T47D (cell line): ENCODE measurements at places on chromosomes 1 and 21.

DNA sequence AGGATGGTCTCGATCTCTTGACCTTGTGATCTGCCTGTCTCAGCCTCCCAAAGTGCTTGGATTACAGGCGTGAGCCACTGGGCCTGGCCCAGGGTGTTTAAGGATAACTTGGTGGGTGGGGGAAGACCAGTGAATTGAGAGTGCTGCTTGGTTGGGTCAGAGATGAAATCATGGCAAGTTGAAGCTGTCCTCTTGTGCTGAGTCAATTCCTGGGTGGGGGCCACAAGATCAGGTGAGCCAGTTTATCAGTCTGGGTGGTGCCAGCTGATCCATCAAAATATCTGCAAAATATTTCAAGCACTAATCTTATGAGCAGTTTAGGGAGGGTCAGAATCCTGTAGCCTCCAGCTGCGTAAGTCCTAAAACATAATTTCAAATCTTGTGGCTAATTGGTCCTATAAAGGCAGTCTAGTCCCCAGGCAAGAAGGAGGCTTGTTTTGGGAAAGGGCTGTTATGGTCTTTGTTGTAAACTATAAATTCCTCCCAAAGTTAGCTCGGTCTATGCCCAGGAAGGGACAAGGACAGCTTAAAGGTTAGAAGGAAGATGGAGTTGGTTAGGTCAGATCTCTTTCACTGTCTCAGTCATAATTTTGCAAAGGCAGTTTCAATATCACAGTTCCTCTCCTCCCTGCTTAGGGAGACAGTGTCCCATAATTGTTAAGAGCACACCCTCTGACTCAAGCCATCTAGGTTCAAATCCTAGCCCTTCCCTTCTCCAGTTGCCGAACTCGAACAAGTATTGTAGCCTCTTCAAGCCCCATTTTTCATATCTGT is 66.8 kb upstream of the BACH1 start:
- DNase-seq: no peak

GRCh38 chr1:4160181-4160580 is 260.1 kb upstream of the C1orf174 start:
- no peak for DNase-seq

DNA sequence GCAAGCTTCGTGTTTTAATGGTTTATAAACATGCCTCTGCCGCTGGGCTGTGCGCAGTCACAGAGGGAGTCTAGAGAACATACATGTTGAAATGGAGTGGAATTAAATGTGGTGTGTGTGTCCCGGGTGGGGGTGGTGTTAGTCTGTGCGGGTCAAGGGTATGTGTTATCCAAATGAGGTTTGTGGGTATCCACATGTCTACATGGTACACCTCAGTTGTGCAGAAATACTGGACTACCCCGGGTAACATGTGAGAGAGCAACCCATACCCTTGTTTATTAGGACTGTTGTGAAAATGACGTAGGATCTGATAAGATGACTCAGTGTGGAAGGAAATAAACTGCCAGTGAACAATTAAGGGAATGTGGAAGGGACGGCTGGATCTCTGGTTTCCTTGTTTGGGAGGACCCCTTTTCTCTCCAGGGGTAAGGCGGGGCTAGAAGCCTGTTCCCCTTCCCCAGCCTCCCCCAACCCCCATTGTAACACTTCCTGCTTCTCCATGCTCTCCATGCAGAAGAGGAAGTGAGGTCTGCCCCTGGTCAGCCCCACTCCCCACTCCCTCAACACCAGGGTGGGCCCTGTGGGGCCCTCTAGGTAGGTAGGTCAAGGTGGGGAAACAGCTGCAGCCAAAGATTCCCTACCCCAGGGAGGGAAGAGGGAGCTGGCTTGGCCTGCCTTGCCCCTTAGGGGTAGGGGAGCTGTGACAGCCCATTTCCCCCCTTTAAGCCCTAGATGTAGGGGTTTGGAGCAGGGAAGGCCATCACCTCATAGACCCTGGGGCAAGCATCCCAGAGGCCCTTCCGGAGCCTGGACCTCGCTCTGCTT is 690 bp downstream of the EPS8L3 start:
- no peak for DNase-seq

DNA sequence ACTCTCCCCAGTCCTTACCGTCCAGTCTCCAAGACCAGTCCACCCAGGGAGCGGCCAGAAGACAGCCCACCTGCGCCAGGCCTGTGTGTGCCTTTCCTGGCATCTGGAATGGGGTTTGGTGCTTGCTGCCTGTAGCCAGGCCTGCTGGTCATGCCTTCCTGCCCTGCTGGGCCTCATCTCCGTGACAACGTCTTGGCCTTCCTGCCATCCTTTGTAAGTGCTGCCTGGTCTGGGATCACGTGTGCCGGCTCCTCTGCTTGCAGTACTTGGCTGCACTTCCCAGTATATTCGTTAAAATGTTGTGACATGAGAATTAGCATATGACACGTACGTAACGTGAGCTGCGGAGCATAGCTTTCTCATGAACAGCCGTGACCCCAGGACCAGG is 145.3 kb upstream of the COL6A1 start:
- no peak for DNase-seq

- no peak for DNase-seq
Measured at GRCh38 chr1:55636696-55637095, 421.5 kb upstream of the USP24 start.

- no peak for DNase-seq
Measured at GRCh38 chr1:175927944-175928343, 184.5 kb upstream of the TNR start.

DNA sequence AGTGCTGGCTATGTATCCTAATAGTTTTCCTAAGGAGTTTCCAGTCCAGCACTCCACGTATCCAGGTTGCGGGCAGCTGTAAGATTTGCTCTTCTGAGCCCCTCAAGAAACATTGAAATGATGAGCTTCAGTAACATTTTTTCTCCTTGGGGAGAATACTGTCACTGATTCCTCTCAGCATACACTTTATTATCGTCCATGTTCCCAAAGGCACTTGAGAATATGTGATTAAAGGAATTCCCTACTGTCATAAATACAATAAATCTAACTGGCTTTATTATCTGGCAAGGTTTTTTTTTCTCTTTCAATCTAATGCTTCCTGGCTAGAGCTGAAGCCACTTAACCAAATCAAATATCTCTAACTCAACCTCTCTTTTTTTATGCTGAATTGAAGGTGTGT is 359.2 kb upstream of the PKN2 start:
- no peak for DNase-seq

GRCh38 chr1:40699787-40700186 is 8.3 kb downstream of the NFYC start:
- DNase-seq: no peak

DNA sequence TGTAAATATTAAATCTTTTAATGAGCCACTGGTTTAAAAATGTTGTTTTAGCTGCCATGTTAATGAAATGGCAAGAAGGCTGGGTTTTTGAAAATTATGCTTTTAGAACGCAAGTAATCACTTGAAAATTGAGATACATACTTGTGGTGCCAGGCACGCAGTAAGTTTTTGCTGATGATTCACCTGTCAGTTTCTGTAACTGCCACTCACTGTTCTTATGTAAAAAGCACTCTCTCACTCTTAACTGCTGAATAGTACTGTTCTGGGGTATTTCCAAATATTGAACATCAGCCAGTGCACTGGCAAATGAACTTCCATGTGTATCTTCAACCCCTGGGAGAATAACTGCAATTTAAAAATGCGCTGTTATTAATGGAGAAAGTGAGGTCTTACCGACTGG is 17.9 kb downstream of the LGALS8 start:
- DNase-seq: no peak

GRCh38 chr1:206946261-206946660 is at the start of gene PIGR:
TSS of gene PIGR (minus strand) at chr1:206946466. CDS start at chr1:206940531, 5,935 bp downstream.
- DNase-seq: no peak

GRCh38 chr1:209402697-209403096 is 180.8 kb upstream of the CAMK1G start:
- DNase-seq: no peak

GRCh38 chr1:29523136-29523535 is 286.8 kb downstream of the PTPRU start:
- no peak for DNase-seq

- no peak for DNase-seq
Measured at GRCh38 chr1:213883618-213884017, 104.2 kb upstream of the PROX1 start.

DNA sequence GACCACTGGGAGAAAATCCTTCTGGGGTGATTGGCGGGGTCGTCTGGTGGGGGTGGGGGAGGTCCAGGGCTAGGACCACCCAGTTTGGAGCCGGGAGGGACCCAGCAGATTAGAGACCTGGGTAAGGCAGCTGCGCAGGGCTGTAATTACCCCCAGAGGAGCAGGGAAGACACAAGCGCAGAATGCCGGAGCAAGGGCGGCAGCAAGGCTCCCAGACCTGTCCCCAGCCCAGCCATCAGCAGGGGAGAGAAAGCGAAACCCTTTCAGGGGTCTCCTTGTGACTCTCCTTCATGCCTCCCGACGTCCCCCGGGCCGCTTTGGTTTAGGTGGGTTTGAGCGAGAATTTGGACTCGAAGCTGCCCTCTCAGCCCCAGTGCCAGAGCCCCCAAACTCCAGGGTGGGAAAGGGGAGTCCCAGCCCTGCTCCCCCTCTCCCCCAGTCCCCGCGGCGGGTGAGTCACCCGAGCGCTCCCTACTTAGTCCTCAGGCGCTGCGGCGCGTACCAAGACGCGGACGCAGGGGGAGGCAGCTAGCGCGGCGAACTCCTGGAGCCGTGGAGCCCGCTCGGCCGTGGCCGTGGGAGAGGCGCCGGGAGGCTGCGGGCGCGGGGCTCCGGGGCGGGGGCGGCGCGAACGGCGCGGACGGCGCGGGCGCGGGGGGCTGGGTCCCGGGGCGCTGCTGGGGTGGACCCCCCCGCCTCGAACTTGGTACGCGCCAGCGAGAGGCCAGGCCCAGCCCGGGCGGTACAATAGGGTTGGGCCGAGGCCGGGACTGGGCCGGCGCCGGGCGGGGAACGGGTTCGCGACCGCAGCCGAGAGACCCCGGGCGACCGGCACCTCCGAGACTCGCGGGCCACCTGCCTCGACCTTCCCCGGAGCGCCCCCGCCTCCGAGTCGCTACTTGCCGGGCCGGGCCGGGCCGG is at the start of gene MAP7D1:
TSS of gene MAP7D1 (plus strand) at position 753 of the 921 bp plus-strand sequence. CDS start 258 bp downstream, outside the sequence.
- peak; percentile 59 for DNase-seq

DNA sequence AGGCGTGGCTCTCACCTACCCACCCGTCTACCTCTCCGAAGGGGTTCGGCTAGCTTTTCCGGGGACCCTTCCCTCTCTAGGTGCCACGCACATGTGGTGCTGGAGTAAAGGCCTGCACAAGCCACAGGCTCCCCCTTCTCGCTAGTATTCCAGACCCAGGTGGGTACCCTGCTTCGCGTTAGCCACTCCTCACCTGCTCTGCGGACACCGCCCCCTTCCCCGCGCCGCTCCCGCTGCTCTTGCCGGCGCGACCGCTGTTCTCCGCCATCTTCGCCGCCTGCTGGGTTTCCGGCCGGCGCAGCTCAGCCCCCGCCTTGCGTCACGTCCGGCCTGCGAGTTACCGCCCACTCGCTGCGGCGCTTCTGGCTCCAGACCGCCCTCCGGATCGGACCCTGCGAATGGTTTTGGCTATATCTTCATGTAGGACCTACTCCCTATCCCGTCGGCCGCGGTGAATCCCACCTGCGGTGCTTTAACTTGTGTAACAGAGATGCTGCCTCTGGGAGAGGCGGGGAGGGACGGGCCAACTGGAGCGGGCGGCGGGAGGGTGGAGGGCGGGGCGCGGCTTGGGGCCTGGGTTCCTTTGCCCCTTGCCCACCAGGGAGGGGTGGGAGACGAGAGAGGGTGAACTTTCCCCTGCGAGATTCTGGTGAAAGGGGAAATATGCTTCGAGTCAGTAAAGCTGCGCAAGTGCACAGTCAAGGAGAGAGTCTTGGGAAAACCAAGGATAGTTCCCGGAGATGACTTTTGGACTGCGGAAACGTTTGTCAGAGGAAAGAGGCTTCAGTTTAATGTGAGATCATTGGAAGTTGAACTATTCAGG is at the start of the genes NIT1 and PFDN2:
TSS of gene NIT1 (plus strand) at position 347 of the 823 bp plus-strand sequence. CDS start at position 419, 72 bp downstream.
TSS of gene PFDN2 (minus strand) at position 279 of the 823 bp plus-strand sequence. CDS start at position 268, 11 bp downstream.
- peak; percentile 88 for DNase-seq

DNA sequence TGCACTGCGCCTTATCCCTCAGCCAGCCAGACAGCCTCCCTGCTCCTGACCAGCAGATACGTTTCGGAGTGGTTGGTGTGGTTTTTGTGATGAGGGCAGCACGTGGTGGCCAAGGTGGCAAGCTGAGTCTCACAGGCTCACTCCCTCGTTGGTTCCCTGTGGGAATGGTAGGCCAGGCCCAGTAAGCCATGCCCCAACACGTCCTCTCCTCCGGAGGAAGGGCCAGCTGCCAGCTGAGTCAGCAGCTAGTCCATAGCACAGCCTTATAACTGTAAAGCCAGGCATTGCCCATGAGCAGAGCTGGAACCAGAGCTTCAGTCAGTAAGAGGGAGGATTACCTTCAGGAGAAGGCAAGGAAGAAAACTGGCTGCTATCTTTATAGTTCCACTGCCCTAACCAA is 29.5 kb downstream of the SZRD1 start:
- no peak for DNase-seq

GRCh38 chr1:119674111-119674526 is 26.1 kb upstream of the ZNF697 start:
- no peak for DNase-seq

DNA sequence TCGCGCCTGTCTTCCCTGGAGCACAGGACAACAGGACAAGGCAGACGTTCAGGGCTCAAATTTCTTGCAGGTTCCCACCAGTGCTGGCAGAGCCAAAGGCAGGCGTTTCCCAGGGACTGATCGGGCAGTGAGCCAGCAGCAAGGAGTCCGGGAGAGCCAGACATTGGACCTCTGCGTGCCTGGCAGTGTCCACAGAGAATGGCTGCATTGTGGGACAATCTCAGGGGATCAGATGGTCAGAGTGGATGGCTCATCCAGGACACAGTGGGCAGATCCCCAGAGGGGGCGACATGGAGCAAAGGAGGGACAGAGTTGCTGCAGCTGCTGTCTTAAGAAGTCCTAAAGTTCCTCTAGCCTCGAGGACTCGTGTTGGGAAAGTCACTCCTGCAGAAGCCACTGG is 4.6 kb downstream of the TMEM63A start:
- DNase-seq: peak; percentile 82
